ENCODE measurements at places on chromosomes 3 and 15. TPM values are rescaled to one million over a fixed set of nuclear protein-coding genes. Genes with fewer than 3 reads are reported as not detected.

- DNase-seq = no peak
Observed at GRCh38 chr3:168545591-168545990, 449.9 kb upstream of the GOLIM4 start.

Gene EXD1
- under 0.01 TPM for total RNA-seq

Gene ATP13A5
- total RNA-seq = not detected

DNA sequence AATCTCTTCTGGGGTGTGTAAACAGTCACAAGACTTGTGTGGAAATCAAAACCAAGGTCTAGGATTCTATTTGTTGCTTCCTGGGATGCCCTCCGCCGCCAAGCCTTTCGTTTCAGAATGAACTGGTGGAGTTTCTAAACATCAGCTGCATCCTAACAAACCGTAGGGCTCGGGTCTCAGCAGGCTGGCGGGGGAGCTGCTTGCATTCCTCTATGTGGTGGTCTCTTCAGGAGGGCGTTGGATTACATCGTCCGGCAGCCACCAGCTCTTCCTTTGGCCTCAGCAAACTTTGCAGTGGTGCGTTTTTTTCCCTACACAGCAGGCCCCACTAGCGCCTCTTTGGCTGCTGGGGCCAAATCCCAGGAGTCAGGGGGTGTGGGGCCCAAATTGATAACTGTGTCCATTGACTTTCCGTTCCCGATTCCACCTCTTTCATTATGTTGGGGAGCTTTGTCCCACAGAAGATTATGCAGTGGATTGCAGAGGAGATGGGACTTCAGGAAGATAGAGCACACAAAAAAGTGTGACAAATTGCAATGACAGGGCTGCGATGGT lies 390.0 kb upstream of the NR2F2 start:
- no peak for DNase-seq

GRCh38 chr3:108441518-108441917 lies 68.9 kb downstream of the MYH15 start:
- DNase-seq = no peak

- DNase-seq = no peak
Observed at GRCh38 chr3:128808672-128809071, 70.7 kb upstream of the ACAD9 start.

GRCh38 chr3:113698956-113699355 lies 2.5 kb upstream of the USF3 start:
- peak; percentile 12 for DNase-seq

GRCh38 chr3:37330466-37330865 lies 156.1 kb upstream of the LRRFIP2 start:
- no peak for DNase-seq

- DNase-seq = no peak
Observed at GRCh38 chr3:190589326-190589725, 75.4 kb downstream of the IL1RAP start.

GRCh38 chr3:141920701-141921100 lies 44.3 kb downstream of the ATP1B3 start:
- no peak for DNase-seq

GRCh38 chr3:12287727-12288181 lies 1.1 kb upstream of the PPARG start:
- DNase-seq = peak; percentile 34

Gene IGDCC3
- total RNA-seq = under 0.01 TPM

- peak; percentile 22 for DNase-seq
Observed at GRCh38 chr3:143770391-143770790, 77.9 kb downstream of the SLC9A9 start.

Gene OXTR
- 310 TPM for total RNA-seq

Gene ANKRD34C
- not detected for total RNA-seq

Gene HYAL3
- total RNA-seq = 2.3 TPM

DNA sequence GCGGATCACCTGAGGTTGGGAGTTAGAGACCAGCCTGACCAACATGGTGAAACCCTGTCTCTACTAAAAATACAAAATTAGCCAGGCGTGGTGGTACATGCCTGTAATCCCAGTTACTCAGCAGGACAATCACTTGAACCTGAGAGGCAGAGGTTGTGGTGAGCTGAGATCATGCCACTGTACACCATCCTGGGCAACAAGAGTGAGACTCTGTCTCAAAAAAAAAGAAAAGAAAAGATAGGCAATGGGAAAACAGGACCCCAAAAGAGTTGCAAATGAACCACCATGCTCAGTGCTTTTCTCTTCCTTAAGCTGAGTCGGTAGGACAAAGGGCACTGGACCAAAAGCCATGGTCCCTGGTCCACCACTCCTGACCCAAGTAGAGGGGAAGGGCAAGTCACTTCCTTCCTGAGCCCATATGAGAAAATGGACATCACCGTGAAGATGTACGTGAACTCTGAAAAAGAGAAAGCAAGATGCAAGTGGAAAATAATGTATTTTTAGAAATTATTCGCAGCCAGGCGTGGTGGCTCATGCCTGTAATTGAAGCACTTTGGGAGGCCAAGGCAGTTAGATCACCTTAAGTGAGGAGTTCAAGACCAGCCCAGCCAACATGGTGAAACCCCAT lies 2.6 kb downstream of the ITGB5 start:
- no peak for DNase-seq

Gene TJP1
- total RNA-seq = 103 TPM

- peak; percentile 40 for DNase-seq
Observed at GRCh38 chr3:81643721-81644120, 117.7 kb downstream of the GBE1 start.

DNA sequence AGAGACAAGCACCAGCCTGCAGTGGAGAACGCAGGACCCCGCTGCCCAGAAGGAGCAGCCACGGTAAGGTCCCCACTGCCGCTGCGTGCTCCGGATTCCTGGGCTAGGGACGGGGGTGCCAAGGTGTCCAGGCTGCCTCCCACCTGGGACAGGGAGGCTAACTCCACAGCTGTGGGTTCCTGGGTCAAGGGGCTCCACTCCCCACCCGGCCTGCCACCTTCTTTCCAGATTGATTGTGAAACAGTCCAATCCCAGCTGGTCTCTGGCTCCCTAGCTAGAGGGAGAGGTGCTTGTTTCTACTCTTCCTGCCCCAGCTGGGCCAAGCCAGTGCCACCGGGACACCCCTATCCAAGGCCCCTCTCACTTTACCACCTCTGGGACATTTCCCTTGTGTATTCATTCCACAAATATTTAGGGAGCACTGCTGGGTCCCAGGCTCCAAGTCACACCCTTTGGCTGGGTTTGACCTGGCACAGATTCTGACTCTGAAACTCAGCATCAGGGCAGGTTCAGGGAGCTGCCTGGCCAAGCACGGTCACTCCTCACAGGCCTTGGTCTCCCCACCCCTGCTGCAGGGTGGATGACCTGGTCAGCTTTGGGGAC lies 1.9 kb downstream of the PAK6 start:
- no peak for DNase-seq

Gene ZNF385D
- total RNA-seq = 0.64 TPM

Gene SLC27A2
- total RNA-seq = under 0.01 TPM

Gene METTL6
- total RNA-seq = 46.2 TPM

GRCh38 chr3:40166997-40167396 lies 142.5 kb upstream of the EIF1B start:
- DNase-seq = no peak

DNA sequence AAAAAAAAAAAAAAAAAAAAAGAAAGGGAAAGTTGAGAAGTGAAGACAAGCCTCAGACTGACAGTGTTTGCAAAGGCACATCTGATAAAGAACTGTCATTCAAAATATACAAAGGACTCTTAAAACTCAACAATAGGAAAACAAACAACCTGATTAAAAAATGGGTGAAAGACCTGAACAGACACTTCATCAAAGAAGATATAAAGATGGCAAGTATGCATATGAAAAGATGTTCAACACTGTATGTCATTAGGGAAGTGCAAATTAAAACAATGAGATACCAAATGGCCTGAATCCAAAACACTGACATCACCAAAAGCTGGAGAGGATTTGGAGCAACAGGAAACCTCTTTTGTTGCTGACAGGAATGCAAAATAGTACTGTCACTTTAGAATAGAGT lies 48.6 kb downstream of the MCCC1 start:
- DNase-seq = no peak

- no peak for DNase-seq
Observed at GRCh38 chr3:72348357-72348756, 499.9 kb downstream of the SHQ1 start.

DNA sequence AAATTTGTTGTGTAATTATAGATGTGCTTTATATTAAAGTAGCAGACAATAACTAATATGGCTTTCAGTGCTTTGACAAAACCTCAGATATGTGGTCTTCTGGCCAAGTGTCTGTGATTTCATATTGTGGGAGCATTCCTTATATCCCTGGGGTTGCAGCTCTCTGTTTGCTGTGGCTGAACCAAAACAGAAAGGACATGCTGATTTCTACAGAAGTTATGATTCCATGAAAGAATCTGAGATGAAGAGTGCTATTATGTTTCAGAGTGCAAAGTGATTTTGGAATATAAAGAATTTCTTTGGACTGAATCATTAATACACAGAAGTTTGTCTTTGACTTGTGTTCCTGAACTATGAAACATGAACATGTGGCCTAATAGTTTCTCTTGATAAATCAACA lies 36.5 kb downstream of the CDV3 start:
- DNase-seq = no peak

Gene ROPN1
- total RNA-seq = not detected

Data from fibroblast of villous mesenchyme (primary cell).